ENCODE measurements at places on chromosomes 13 and 19. TPM values are rescaled to one million over a fixed set of nuclear protein-coding genes. Genes with fewer than 3 reads are reported as not detected.
A peak's percentile ranks its signal among the peaks of the same experiment; 100 is the strongest.

Gene ZNF577
- 27.6 TPM for polyA plus RNA-seq

Gene FUT1
- not detected for polyA plus RNA-seq

Gene CEACAM1
- polyA plus RNA-seq, result not detected

Gene UPK1A
- polyA plus RNA-seq, result 0.67 TPM

Gene SGTA
- polyA plus RNA-seq, result 135 TPM

- no peak for DNase-seq
Observed at GRCh38 chr13:50645092-50645491, 198.4 kb downstream of the DLEU7 start.

DNA sequence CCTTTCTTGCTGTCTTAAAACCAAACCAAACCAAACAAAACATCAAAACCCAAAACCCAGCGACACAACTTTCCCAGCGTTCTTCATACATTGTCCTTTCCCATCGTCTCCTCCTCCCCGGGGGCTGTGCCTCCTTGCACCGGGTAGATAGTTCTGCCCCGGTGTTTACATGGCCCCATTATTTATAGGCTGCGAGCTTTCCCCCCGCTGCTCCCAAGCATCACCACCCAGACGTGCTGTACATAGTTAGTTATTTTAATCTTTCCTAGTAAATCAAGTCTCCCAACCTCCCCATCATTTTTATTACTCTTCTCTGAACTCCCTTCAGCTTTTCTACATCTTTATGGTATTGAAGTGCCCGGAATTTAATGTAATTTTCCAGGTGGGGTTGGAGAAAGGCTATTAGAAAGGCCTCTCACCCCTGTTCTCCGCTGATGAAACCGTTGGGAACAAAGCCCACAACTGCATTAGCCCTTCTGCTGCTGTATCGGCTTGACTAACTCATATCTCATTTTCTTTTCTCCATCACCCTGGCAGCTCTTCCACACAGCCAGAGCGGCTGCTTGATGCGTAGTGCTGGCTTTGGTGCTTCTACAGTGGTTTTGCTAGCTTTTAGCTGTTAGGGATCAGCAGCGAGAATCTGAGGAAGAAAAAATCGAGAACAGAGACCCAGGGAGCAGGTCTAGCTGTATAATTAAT is 53.1 kb downstream of the FGF9 start:
- no peak for DNase-seq

DNA sequence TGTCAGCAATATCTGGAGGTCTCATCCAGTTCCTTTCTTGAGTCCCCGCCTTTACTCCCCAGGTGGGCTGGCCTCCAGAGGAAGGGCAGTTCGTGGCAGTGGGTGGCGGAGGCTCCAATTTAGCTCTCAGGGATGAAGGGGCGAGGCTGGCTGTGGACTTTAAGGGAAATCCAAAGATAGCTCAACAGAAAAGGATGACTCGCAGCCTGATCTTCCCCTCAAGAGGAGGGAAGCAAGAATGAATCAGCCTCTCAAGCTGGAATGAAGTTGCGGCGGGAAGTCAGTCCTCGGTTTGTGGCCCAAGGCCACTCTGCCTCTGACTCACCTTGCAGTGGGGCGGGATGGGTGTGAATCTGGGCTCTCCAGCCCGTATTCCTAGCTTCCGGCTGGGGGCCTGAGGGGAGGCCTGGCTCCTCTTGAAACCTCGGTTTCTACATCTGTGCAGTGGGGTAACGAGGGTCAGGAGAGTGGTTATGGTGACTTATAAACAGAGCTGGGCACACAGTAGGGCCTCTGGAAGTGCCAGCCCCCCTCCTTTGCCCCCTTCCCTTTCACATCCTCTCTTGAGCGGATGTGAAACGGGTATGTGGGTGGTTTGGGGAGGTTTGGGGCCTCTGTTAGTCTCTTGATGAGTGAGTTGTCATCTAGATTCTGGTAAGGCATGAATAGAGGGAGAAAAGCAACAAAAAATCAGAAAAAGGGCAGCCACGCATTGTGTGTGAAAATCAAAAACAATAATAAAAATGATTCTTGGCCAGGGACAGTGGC is 10.5 kb upstream of the SMG9 start:
- DNase-seq, result peak; percentile 89

DNA sequence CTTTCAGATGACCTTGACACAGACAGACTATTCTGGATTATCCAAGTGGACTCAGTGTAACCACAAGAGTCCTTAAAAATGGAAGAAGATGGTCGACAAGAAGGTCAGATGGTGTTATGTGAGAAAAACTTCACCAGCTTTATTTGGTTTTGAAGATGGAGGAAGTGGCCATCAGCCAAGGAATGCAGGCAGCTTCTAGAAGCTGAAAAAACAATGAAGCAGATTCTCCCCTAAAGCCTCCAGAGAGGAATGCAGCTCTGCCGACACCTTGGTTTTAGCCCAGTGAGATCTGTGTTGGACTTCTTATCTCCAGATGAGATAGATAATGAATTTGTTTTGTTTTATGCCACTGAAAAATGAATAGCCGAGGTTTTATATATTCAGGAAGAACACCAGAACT is 501.5 kb downstream of the DCT start:
- peak; percentile 58 for DNase-seq

- DNase-seq, result peak; percentile 100
Observed at GRCh38 chr19:54463531-54464043, at the start of gene LENG9. TSS of gene LENG9 (minus strand) at chr19:54463778. CDS start at chr19:54463526, 252 bp downstream.

DNA sequence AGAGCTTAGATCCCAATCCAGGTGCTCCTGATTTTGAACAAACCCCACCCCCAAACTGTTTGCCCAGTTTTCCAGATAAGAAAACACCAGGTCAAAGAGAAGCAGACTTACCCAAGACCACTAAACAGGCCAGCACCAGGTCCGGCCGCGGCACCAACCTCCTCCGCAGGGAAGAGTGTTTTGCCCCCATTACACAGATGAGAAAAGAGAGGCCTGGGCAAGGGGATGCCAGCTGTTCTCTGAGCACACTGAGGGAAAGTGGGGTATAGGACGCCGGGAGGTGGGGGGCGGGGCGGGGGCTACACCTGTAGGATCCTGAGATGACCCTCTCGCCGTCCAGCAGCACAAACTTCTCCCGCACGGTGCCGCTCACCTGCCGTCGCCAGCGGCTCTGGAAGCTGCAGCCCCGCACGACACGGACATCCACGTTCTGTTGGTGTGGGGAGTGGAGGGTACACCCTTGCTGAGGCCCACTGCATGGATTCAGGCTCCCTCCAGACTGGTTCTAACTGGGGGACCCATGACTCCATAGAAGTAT is 3.1 kb downstream of the SPACA4 start:
- no peak for DNase-seq

GRCh38 chr19:428149-428548 is 19.2 kb upstream of the C2CD4C start:
- no peak for DNase-seq

DNA sequence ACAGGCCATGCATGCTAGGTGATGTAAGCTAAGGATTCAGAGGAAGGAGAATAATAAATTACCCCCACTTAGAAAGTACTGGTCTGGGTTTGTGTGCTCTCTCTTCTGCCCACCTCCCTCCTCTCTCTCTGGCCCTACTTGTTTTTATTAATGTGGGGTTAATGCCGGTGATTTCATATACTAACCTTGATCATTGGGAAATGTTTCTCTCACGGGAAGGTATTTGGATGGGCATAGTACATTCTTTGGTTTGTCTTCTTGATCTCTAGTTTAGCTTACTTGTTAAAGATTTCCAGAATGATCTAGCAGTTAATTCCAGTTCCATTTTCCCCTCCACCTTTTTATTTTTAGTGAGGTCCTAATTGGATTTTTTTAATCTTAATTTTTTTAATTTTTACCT is 24.6 kb downstream of the ARHGAP35 start:
- DNase-seq, result no peak

- no peak for DNase-seq
Observed at GRCh38 chr19:28936001-28936400, 276.9 kb downstream of the UQCRFS1 start.

- DNase-seq, result no peak
Observed at GRCh38 chr13:90412980-90413379, 934.5 kb upstream of the MIR17HG start.

DNA sequence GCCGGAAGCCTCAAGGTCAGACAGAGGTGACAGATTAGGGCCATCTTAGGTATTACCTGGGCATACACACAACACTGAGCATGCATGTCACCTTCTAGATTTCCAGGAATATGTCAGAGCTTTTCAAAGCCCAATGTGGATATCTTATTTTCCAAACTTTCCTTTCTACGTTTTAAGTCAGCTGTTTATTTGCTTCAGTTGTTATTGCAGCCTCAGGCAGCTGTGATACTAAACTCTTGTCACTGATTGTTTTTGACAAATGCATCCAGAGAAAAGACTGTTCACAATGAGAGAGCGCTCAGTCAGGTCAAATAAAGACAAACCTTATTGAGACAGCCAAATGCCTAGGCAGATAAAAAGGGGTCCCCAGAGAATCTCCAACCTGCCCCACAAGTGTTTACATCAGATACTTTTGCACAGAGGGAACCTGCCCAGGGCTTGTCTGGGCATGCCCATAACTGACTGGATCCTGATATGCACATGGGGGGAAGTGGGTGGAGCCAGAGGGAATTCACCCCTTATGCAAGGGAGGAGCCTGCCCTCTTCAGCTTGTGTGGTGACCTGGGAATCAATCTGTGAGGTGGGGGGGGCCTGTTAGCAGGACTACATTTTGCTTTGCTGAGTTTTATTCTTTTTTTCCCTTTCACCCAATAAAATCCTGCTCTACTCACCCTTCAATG is 28.5 kb downstream of the MED4 start:
- peak; percentile 8 for DNase-seq

DNA sequence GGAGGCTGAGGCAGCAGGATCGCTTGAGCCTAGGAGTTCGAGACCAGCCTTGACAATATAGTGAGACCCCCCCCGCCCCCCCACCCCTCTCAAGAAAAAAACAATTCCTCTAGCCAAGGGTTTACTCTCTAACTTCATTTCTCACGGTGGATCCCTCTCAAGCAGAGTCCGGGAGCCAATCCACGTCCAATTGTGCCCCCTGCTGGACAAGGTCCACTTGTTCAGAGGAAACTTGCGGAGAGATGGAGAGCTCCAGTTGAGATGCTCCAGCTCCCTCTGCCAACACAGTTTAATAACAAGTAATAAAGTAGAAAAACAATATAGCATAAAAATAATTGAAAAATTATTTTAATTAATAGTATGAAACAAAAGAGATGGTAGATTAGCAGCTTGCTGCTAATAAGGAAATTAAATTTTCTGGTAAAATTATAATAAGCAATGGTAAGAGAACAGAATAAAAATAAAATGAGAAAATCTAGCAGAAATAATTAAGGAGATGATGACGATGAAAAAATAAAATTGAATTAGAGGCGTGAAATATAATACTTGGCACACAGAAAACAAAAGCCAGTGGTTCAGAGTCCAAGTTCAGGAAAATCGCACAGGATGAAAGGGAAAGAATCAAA is 14.5 kb upstream of the SIGLEC14 start:
- peak; percentile 90 for DNase-seq

DNA sequence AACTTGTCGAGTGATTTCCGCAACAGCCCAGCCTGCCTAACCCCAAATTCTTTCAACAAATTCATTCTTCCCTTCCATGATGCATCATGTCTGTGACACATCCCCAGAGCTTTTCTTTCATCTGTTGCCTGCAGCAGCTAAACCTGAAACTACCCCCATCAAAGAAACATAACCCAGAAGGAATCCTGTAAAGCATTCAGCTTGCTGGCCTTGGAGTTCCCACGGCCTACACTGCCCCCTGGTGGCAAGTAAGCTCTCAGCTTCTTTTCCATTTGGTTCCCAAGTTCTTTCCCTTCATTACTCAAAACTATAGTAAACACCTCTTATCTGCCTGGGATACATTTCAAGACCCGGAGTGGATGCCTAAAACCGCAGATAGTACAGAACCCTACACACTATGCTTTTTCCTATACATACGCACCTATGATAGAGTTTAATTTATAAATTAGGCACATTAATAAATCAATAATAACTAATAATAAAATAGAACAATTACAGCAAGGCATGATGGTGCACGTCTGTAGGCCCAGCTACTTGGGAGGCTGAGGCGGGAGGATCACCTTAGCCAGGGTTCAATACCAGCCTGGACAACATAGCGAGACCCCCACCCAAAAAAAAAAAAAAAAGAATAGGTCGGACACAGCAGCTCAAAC is 7.4 kb downstream of the ETHE1 start:
- DNase-seq, result peak; percentile 90

- DNase-seq, result no peak
Observed at GRCh38 chr13:108273429-108274118, 4.1 kb downstream of the TNFSF13B start.
